Heart left ventricle (tissue), 16 donors: ENCODE measurements at places on chromosomes 4 and X. TPM values are rescaled to one million over a fixed set of nuclear protein-coding genes. Genes with fewer than 3 reads are reported as not detected.

DNA sequence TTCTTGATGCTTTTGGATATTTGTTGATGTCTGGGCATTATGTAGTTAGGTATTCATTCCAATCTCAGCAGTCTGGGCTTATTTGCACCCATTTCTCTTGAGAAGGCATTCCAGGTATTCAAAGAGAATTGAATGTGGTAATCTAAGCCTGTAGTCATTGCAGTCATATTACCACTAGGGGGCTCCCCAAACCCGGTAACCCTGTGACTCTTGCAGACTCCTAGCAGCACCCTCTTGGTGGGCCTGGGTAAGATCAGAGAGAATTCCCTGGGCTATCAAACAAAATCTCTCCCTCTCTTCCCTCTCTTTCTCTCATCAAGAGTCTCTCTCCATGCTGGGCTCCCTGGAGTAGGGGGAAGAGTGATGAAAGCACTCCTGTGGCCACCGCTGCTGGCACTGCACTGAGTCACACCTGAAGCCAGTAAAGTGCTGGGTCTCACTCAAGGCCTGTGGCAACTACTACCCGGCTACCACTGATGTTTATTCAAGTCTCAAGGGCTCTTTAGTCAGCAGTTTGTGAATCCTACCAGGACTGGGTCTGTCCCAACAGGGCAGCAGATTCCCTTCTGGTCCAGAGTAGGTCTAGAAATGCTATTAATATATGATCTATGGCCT lies 187.7 kb upstream of the NUDT10 start:
- DNase-seq, result no peak

Gene RTL5
- 1.2 TPM for total RNA-seq

Gene ABLIM2
- 25.8 TPM for total RNA-seq

GRCh38 chr4:82773057-82773456 lies 25.5 kb downstream of the SCD5 start:
- DNase-seq, result no peak

Gene MID2
- total RNA-seq, result 8.1 TPM

GRCh38 chrX:111443946-111444345 lies 32.0 kb upstream of the DCX start:
- DNase-seq, result no peak

DNA sequence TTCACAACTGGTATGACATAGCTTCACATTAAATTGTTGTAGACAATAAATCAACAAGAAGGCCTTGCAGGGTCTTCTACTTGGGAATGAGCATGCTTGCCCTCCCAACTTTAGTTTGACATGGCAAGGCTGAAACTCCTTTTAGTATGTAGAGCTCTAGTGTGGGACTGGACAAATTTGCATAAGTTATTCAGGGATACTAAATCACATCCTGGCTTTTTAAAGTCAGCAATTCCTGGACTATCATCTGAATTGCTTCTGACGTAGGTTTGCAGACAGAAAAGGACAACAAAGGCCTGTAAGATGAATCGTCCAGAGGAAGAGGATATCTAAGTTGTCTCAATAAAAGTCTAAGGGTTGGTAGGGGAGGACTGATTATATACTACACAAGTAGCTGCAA lies 123.0 kb upstream of the MAGEB16 start:
- DNase-seq, result no peak

DNA sequence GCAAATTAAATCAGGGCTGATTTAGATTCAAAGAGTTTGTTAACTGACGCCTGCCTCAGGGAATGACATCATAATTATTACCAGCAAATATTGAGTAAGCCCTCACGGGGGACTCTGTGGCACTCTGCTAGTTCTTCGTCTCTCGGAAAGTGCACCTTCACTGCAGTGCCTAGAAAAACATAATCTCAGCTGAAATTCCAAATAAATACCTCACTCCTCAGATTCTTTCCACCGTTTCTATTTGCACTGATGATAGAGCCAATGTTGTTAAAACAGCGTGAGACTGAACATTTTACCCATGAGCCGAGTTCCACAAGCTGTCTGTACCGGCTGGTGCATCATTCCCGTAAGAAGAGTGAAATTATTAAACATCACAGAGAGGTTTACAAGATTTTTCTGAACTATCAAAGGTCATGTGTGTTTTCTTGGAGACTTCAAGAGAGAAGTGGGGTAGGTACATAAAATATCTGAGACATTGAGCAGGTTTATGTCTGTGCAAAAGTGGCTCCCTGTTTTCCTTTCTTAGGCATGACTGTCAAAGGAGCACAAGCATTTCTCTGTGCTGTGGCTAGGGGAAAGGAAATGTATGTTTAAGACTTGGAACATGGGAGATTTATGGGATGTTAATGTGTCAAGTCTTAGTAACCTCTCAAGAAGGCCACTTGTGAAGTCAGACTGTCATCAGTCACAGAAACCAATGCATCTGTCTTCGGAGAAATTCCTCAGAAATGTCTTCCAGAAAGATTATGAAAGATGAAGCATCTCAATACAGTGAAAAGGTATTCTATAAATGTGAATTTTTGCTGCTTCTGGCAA lies 119.6 kb downstream of the CBLL2 start:
- no peak for DNase-seq

GRCh38 chr4:110250023-110250387 lies 51.6 kb upstream of the ELOVL6 start:
- DNase-seq, result no peak

- DNase-seq, result no peak
Measured at GRCh38 chr4:119314356-119314755, 7.6 kb downstream of the FABP2 start.

DNA sequence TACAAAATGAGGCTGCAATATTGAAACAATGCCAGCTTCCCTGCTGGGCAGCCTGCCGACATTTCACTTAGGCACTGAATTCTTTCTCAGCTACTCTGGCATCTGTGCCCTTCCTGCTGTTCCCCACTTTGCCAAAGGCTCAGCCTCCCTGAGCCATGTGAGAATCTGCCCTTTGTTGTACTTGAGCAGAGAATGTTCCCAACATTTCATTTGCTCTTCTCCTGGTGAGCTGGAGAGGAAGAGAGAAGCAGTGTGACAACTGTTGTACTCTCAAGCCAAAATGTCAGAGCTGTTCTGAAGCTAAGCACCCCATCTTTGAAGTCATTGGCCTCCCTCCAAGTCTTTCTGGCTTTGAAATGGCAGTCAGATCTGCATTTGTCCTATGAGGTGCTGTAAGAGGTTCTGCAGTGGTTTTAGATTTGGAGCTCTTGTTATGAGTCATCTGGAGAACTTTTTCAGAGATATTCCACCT lies 32.5 kb downstream of the LANCL3 start:
- peak; percentile 35 for DNase-seq
